Colonic mucosa (tissue), 4 donors: ENCODE measurements at places on chromosomes 1 and 21.

- peak; percentile 2 for DNase-seq
Observed at GRCh38 chr1:29387210-29387609, 150.9 kb downstream of the PTPRU start.

DNA sequence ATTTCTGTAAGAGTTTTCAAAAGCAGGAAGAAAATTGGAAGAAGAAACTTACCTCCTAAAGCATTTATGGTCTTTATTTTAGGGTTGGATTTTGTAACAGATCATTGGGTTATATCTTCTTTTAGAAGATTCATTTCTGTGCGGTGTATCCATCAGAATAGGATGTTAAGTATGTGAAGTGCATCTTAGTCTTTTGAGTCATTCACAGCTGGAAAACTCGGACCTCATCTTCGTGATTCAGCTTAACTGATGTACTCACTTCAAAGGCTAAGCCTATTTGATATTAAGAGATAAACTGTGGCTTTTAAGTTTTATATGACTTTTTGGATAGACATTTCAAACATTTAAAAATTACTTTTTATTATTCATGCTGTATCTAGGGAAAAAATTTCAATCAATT lies 56.3 kb downstream of the GIPC2 start:
- DNase-seq, result no peak

DNA sequence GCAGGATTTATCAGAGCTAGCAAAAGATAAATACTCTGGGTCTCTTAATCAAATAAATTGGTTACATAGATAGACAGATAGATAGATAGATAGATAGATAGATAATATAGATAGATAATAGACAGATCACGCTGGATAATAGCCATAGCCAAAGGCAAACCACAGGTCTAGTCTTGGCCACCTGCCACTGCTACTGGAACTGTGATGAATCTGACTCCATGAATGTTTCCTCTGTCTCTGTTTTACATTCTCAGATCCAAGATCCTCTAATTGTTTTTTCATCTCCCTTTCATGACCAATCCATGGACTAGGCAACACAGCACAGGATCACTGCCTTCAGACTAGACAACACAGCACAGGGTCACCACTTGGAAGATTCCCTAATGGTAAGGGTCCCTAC lies 444.7 kb upstream of the NFIA start:
- DNase-seq, result no peak

DNA sequence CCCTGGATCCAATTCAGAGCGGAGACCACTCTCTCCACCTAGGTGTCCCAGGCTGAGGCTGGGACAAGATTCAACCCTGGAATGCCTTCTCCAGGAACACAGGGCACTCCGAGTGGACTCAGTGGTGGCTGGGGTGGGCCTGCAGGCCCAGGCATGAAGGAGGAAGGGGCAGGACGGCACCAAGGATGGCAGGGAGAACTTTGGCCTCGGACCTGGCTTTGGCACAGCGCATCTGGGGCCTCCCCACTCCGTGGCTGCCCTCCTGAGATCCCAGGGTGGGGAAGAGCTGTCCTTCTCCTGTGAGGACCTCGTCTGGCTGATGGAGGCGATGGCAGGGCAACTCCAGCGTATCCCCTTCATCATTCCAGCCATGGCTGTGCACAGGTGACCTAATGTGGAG lies 35.6 kb downstream of the DHCR24 start:
- no peak for DNase-seq

DNA sequence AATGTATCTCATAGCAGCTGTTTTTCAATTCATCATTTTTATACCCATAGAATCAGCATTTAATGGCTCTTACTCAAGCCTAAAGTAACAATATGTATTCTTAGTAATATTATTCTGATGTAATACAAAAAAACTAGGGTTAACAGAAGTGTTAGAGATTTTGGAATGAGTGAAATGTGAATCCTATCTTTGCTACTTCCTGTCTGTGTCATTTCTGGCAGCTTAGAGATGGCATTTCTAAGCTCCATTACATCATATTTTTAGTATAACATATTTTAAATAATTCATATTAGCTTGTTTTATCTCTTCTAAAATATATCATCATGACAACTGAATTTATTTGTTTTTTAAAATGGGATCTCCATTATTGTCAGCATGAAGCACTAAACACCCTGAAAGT lies 90.2 kb downstream of the LRRC7 start:
- DNase-seq, result no peak

DNA sequence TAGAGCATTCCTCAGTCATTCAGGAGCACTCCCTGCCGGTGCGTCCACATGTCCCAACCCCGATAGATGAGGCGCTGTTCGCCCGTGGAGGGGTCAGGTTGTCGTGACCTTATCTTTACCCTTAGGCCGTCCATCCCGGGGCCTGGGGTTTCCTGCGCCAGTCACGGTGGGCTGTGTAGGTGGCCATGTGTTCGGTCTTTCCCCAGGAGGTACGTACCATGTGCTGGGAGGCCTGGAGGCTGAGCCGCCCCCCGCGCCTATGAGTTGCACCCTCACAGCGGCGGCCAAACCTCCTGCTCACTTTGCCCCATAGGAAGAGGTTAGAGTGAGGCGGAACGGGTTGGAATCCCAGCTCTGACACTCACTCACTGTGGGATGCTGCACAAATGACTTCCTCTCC lies 35.3 kb downstream of the UMODL1 start:
- no peak for DNase-seq
